NCI-H187 treated with DMSO at 0.1 percent for 48 hours (cell line): ENCODE measurements at places on chromosomes 5 and 9.

DNA sequence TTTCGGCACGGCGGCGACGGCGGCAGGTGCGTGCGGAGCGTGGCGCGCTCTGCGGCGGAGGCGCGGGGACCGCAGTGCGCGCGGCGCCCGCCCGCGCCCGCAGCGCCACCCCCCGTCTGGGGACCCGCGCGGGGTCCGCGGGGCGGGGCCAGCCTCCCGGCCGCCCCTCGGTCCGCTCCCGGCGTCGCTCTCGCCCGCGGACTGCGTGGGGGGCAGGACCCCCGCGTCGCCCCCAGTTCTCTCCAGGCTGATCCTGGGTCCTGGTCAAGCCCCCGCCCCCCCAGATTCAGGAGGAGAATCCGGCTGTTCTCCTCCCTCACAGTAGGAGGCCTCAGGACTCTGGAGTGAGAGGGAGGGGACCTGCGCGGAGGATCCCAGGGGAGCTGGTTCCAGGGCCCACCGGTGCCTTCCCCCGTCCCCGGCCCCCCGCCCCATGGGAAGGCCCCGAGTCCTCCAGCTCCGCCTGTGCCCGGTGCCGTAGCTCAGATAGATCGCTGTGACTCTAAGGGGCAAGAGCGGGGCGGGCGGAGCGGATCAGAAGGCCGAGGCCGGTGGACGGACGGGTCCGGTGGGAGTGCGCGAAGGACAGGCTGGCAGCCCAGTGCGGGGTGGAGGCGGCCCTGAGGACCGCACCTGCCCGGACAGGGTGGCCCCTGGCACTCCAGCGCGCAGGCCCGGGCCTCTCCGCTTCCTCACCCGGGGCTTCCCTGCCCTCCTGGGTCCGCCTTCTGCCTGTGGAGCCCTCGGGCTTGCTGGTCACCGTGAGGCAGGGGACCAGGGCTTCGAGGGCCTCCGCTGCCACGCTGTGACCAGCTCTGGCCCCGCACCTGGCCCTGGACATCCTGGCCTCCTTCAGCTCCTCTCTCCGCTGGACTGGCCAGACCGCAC lies at the start of gene RNF208:
TSS of gene RNF208 (minus strand) at position 51 of the 888 bp plus-strand sequence. CDS start 1,028 bp downstream, outside the sequence.
- no peak for DNase-seq

- DNase-seq = no peak
Measured at GRCh38 chr9:109721001-109721400, 59.0 kb upstream of the PALM2AKAP2 start.

DNA sequence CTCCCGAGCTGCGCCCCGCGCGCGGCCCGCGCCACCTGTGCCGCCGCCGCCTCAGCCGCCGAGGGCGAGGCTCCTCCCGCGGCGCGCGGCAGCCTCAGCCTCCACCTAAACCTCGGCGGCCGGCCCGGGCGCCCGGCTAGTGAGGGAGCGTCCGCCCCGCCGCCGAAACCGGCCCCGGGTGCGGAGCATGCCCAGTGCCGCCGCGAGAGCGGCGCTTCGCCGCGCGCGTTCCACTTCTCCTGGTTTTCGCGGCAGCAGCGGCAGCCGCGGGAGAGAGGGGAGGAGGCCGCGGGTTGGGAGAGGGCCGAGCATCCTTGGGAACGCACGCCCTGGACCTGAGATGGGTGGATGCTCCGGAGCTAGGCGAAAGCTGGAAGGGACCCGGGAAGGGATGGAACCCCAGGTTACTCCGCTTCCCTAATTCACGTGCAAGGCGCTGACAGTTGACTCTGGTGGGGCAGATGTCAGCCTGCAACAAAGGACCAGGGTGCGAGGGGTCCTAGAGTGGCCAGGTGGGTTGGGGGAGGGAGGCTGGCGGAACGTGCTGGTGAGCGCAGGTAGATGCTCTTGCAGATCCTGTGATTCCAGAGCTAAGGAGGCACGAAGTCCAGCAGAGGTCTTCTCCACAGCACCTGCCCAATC lies at the start of gene CTNND2:
TSS of gene CTNND2 (minus strand) at position 182 of the 642 bp plus-strand sequence. CDS start 593 bp downstream, outside the sequence.
- DNase-seq = peak; percentile 18

DNA sequence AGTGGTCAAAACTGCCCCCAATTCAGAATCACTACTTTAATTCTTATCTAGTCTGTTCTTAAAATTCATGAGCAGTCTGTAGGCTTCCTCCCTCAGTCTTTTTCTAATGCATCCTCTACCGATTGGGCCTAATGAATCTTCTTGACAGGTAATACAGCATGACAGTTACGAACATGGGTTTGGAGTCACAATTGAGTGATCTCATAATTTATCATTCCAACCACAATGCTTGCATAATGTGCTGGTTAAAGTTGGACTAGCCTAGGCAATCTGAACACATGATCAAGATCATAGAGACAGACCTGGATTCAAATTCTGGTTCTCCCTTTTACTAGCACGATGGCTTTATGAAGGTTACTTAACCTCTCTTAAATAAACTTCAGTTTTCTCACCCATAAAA lies 33.1 kb upstream of the SETD9 start:
- DNase-seq = no peak
